ENCODE measurements at places on chromosomes 7 and 10.
A peak's percentile ranks its signal among the peaks of the same experiment; 100 is the strongest.

GRCh38 chr10:112587729-112588128, 140.7 kb downstream of the VTI1A start:
- no peak for DNase-seq

DNA sequence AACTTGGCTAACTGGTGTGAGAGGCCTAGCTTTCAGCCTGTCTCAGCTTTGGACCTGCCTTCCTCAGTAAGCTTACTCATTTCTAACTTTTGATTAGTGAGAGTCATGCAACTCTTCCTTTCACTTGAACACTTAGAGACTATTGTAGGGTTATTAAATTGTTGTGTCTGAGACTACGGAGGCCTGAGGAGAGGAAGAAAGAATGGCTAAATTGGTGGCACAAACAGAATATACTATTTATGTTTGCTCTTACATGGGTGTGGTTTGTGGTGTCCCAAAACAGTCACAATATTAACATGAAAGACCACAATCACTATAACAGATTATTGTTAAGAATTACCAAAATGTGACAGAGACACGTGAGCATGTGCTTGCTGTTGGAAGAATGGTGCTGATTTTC, 82.1 kb downstream of the TRIM24 start:
- DNase-seq: no peak

GRCh38 chr10:71314028-71314693, 4.9 kb upstream of the SLC29A3 start:
- peak; percentile 34 for DNase-seq

DNA sequence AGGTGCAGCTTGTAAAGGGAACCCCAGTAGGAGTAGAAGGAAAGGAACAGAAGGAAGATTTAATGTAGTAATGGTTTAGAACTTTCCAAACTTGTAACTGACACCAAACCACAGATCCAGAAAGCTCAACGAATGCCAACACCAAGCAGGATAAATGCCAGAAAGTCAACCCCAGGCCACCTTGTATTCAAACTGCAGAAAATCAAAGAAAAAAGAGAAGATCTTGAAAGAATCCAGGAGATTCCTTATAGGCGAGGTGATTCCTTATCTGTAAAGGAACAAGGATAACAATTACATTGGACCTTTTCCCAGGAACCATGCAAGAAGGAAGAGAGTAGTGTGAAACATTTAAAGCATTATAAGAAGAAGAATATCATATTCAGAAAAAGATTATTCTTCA, 93.6 kb downstream of the NKX6-2 start:
- DNase-seq: no peak

DNA sequence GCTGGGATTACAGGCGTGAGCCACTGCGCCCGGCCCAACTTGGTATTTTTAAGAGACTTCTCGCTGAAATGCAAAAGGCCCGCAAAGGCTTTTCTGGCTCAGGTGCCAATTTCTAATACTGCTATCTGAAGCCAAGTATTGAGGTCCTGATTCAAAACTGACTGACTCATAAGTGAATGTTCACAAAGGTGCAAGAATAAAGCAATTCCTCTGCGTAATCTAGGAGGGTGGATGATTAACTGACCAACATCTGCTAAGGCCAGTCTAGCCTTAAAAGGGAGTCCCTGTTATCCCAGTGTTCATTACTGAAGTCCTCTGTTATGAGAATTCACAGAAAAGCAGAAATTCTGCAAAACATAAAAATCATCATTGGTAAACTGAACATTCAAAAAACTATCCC, 111.4 kb downstream of the SRPK2 start:
- DNase-seq: no peak

DNA sequence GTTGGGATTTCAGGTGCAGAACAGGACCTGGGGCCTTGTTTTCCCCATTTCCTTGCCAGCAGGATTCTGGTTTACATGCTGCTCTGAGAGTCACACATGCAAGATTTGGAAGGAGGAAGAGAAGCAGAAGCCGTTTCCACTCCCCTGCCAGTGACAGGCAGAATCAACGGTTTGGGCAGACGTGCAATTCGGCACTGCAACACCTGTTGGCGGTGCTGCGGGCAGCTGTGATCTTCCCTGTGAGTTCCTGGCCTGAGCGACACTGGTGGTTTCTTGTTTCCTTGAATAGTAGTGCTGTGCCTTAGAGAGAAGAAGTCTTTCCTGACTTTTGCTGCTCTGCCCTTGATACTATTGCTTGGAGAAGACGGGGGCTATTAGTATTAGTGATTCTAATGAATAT, 1126.2 kb downstream of the TYW1 start:
- DNase-seq: no peak

- DNase-seq: no peak
Measured at GRCh38 chr7:141359740-141360415, 191.3 kb upstream of the AGK start.

GRCh38 chr7:117800406-117800805, 72.8 kb downstream of the CTTNBP2 start:
- no peak for DNase-seq

DNA sequence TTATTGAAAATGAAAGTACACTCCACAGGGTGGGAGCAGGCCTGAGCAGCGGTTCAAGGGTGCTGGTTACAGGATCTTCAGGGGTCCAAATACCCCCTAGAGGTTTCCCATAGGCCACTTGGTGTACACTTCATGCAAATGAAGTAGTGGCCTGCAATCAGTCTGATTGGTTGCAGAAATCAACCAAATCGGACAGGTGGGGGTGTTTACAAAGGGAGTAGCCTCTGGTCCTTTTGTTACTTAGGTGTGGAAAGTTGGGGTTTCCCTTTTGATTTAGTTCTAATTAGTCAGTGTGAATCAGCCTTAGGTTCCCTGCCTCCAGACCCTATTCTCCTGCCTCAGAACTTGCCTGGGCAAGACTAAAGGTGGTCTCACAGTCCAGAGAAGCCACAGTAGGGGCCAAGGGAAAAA, 49.6 kb downstream of the SYPL1 start:
- DNase-seq: no peak

DNA sequence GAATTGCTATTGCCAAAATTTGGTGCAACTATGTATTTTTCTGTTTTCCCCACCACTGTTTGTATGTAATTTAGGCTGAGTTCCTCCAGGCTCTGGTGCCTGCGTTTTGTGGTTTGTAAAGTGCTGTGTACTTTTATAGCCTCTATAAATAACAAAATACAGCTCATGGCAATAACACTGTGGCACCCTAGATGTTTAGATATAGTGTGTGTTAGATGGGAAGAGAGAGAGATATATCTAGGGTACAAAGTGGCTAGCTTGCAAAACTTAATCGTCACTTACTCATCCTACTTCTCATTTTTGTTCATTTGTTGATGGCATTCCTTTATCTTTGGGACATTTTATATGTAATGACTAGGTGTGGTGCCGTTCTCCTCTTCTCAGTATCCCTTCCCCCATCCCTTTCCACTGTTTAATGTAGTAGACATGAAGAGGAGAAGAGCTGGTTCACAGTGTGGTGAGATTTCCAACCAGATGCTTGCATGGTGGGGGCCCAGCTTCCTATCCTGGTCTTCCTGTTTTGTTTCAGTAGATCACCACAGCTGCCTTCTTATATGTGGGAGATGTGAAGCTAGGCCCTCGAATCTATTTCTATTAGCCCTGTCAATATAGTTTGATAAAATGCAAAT, 115.0 kb downstream of the SND1 start:
- no peak for DNase-seq

DNA sequence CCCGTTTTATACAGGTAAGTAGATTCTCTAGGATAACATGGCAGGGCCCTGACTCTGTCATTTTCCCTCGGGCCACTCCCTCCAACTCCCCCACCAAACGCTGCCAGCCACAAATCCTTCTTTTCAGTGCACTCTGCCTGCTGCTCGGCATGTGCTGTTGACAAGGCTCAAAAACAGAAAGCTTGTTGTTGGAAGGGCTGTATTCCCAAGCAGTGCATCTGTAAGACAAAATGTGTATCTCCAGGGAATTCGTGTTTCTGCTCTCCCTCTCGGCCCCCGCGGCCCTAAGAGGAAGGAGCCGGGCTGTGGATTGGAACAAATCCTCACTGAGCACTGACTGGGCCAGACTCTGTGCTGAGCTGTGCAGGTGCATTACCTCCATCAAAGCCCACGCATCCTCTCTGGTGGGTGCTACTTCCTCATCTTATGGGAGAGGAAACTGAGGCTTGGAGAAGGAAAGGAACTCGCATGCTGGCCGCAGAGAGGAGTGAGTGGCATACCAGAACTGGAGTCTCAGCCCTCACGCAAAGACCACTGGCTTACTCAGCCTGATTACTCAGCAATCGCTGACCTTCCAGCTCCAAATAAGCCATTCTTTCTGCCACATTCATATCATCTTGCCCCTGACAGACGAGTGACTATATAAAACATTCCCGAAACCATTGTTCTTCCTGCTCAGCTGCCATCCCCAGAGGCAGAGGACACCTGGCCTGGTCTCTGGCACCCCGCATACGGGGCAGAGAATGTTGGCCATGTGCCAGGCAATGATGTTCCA, 33.5 kb upstream of the ENO4 start:
- DNase-seq: no peak

DNA sequence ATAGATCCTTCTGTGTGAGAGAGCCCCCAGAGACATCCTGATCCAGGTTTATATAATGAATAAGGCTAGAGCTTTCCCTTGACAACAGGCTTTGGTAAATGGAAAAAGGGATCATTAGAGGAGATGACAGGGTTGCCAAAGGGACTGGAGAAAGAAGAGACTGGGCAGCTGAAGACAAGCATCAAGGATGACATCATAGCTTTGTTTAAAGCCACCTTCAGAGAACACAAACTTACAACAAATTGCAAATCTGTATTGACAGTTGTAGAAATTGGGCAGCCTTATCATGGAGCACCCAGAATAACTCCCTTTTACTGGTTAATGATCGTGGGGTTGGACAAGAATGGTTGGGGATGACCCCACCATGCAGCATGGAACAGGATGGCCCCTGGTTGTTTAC, 3.7 kb upstream of the PLPP4 start:
- no peak for DNase-seq

- DNase-seq: peak; percentile 26
Measured at GRCh38 chr10:6108631-6109443, 20.0 kb downstream of the RBM17 start.

GRCh38 chr7:29105752-29106668, 40.3 kb downstream of the CPVL start:
- peak; percentile 61 for DNase-seq

DNA sequence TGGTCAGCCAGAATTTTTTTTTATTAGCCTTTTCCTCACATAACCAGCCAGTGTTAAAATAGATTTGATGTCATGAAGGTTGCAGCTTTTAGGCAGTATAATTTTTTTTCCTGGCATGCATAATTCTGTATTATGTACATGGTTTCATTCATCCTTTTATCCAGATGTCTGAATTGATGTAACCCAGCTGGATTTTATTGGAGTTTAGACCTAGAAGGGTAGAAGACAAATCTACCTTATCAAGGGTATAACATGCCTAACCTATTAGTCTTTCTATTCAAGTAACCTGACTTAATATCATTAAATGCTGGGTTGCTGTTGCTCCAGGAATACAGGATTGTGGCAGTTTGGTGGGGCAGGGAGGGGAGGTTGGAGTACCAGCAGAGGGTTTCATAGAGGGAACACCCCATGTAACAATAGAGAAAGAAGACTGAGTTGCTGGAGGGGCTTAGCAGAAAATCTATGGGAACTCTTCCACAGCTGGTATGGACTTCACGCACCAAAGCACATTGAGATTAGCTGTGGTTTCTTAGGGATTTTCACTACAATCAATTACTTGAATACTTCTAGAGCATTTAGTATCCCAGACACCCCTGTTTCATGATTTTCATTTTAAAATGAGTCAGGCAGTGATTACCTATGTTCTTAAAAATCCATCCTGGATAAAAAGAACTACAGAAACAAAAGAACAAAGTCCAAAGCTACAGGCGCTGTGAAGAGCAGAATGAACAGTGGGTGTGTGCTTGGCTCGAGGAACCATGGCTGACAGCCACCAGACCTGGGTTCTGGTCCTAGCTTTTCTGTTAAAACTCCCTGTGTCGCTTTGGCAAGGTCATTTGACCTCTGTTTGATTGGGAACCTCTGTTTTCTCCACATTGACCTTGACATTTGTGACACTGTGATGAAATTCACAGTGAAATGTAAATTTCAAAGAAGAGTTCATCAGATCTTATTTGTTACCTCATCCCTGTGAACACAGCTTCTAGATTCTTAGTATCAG, 93.5 kb downstream of the CREM start:
- no peak for DNase-seq

DNA sequence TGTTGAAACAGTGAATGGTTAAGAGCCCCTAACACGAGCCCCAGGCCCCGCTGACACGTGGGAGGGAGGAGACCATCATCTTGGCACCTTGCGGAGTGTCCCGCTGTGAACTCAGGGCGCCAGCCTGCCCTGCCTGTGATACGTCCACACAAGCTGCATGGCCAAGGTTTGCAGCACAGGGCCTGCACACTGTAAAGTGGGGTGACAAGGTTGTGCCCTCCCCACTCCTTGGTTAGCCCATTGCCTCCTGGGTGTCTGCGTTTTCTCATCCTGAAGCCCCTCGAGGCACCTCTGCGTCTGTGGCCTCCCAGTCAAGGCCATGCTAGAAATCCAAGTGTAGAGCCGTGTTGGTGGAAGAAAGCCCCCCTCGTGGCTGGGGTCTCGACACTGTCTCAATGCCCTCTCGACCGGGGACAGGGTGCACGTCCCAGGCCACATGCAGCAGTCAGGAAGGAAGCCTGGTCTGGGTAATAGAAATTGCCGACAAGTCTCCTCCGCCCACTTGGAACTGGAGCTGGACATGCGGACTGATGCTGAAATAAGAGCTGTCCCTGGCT, 192.1 kb downstream of the DNAJB6 start:
- no peak for DNase-seq

DNA sequence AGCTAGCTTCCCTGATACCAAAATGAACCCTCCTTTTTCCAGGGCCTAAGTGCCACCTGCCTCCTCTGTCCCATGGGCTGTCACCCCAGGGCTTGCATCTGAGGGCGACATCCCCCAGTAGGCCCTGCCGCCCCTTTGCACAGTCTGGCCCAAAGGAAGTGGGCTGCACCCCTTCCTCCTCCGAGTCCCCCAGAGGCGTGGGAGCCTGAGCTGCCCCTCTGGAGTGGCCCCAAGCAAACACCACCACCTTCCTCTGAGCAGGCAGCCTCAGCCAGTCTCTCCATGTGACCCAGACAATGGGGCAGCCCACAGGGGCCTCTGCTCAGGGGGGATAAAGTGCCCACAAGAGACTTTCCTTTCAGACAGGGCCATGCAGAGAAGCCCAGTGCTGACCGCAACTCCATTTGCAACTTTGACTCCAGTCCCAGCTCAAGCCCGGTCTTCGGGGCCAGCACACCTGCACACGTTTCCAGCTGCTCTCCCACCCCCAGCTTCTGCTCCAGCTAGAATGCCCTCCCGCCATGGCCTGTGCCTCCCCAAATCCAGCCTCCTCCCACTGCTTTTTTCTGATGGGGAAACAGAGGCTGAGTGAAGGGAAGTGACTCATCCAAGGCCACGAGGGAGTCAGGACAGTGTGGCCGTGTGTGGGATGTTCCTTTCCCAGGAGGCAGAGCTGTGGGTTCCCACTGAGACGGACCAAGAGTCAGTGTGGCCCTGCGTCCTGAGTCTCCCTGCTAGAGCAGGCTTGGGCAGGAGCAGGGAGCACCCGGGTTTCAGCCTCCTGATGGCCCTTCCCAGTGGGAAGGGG, 111.9 kb downstream of the ZMIZ1 start:
- DNase-seq: no peak

- no peak for DNase-seq
Measured at GRCh38 chr10:68997211-68997610, 8.6 kb downstream of the KIFBP start.

Measured in fibroblast of the conjunctiva (primary cell).